ENCODE measurements at places on chromosomes 11 and 22.

DNA sequence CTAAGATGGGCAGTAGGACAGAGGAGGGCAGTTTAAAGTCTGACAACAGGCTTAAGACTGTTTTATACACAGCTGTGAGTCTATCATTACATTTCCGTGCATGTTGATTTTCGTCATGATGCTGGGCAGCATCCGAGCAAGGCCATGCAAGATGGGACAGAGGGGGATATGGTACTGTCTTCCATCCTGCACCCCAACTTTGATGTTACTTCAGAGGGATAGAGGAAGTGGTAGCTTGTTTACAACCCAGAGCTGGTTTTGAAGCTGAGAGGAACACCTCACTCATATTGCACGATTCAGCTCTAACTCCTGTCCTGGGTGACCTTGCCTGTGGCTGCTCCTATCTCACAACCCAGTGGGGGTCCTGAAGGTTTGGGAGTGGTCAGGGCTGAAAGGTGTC is 3.0 kb upstream of the SORL1 start:
- DNase-seq = no peak

DNA sequence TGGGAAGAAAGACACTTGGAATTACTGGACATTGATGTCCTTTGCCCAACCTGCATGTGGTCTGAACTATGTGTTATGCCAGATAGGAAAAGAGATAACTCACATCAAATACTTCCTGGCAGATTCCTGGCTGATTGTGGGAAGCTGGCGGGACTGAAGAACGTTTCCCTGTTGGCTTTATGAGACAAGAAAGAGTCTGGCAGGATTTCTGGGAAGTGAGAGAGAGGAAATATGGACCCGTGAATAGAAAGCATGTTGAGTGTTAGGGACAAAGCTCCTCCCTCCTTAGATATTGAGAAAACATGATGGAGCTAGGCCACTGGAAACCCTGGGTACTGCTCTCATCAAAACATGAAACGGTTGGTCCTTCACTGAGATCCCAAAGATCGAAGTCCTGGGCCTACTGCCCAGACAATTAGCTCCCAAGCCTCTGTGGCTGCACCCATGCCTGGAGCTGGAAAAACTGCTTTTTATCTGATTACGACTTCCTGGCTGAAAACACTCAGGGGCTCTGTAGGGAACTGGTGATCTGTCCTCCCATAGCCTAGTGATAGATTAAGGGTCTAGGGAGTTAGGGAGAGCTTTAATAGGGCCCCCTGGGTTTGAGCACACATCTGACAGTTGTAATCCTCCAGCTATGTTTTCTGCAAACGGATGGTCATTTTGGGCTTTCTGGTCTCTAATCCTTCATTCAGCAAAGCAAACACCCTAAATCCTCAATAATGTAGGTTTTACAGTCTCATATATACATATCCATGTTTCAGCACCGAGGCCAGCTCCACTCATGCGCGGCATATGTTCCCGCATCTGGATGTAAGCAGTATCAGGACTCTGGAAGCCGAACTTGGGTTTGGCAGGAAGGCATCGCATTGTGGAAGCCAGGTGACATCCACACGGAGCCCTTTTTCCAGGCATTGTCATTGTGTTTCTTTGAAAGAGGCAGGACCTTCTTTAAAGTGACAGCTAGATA is 6.1 kb upstream of the B3GAT1 start:
- DNase-seq = no peak

DNA sequence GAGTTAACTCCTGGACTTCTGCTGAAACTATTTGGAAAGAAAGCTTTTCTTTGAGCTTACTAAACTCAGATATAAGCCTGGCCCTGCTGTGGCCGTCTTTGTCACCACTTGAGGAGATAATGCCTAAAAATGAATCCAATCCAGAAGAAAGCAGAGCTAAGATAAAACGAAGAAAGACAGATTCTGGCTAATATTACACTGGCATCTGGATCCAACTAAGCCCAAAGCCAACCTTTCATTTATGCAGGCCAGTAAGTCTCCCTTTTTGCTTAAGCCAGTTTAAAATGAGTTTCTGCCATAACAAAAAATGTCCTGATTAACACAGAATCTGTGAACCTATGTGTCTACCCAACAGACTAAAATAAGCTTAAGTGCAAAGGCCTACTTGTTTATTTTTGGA is 34.5 kb downstream of the PIK3C2A start:
- no peak for DNase-seq

GRCh38 chr11:26028393-26028911 is 303.5 kb upstream of the ANO3 start:
- no peak for DNase-seq

- no peak for DNase-seq
These were observed 475 bp downstream of the MAPK12 start for GRCh38 chr22:50260801-50261614.

DNA sequence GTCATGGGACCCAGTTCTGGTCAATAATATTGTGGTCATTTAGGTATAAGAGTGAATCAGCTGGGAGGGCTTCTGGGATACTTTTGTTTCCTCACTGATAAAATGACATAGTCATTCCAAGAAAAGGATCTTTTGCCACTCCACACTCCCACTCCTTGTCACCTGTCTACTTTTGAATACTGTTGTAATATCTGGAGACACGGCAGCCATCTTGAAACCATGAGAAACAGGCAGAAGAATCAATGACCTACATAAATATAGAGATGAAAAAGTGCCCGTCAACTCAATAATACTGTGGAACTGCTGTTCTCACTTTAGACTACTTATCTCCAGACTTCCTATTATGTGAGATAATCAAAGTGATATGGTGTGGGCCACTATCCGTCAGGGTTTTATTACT is 154.2 kb downstream of the CCDC34 start:
- no peak for DNase-seq

DNA sequence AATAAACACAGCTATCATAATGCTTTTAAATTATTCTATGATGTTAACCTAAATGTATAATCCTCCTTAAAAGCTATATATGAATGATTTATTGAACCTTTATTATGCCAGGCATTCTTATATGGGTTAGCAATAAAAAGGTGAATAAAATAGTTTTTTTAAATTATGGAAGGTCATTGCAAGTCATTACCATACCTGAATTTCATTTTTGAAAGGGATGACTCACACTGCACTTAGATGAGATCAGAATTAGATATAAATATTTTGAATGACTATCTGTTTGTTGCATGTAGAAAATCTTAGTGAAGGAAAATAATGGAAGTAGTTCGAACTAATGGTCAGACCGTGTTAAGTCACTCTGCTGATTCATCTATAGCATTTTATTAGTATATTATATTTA is 822.3 kb downstream of the LUZP2 start:
- DNase-seq = no peak

GRCh38 chr11:69512136-69512535 is 30.7 kb downstream of the LINC01488 start:
- no peak for DNase-seq

DNA sequence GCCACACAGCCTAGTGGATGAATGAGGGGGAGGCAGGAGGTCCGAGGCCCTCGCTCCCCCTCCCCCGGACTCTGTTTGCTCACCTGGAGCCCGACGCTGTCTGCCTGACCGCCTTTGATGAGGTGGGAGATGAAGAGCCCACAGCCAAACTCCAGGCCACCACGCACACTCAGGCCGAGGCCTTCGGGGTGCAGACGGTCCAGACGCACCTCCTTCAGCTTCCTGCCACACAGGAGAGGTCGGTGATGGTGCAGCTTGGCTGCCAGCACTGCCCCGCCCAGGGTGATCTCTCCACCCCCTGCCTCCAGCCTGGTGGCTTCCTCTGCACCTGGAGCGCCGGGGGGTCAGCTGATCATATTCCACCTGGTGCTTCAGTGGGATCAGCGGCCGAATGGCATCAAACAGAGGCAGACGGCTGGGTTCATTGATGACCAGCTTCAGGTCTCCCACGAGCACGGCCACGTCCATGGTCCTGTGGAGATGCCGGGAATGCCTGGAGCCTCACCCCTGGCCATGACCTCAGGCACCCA is 13.1 kb downstream of the USH1C start:
- DNase-seq = no peak

DNA sequence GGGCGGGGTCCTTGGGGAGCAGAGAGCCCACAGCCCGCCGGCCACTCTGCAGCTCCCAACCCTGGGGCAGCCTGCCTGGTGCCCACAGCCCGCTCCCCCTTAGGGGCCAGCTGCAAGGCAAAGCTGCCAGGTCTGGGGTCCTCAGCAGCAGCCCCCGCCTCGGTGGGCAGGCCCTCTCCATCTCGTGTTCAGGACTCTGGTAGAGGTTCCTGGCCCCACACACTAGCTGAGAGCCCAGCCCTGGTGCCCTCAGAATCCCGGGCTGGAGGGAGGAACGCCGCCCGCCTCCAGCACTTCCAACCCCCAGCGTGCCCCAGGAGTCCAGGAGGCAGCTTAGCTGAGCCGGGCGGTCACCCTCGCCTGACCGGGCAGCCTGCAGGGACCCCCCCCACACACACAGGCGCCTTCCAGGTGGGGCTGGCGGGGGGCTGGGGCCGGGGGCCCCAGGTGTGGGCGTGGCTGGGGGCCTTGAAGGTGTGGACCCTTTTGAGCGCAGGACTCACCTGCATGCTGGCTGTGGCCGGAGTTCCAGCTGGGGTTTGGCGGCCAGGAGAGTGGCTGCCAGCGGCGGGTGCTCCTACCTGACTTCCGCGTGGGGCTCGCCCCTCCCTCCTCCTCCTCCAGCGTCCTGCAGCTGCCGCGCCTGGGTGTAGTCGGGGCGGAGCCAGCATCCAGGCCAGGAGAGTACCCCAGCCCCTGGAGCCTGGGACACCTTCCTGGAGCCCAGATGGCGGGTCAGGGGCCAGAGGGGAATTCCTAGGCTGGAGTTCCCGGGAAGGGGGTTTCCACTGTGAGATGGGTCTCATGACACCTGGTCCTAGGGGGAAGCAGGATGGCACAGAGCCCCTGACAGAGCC is at the start of gene ANO9:
TSS of gene ANO9 (minus strand) at position 594 of the 857 bp plus-strand sequence. CDS start at position 509, 85 bp downstream.
- no peak for DNase-seq

DNA sequence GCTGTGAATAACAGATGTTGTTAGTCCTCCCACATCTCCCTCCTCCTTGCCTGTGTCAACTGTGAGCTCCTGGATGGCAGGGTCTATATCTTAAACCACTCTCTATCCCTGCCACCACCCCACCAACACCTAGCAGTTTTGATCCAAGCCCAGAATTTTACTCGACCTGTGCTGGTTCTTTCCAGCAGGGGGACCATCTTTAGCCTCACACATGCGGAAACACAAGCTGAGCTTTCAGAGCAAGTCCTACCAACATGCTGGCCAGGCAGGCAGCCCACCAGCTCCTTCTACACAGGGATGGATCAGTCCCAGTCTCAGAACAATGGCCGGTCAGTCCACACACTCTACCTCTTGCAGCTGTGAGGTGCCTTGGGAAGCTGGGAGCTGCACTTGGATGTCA is 231.5 kb downstream of the NXPE2 start:
- DNase-seq = no peak

DNA sequence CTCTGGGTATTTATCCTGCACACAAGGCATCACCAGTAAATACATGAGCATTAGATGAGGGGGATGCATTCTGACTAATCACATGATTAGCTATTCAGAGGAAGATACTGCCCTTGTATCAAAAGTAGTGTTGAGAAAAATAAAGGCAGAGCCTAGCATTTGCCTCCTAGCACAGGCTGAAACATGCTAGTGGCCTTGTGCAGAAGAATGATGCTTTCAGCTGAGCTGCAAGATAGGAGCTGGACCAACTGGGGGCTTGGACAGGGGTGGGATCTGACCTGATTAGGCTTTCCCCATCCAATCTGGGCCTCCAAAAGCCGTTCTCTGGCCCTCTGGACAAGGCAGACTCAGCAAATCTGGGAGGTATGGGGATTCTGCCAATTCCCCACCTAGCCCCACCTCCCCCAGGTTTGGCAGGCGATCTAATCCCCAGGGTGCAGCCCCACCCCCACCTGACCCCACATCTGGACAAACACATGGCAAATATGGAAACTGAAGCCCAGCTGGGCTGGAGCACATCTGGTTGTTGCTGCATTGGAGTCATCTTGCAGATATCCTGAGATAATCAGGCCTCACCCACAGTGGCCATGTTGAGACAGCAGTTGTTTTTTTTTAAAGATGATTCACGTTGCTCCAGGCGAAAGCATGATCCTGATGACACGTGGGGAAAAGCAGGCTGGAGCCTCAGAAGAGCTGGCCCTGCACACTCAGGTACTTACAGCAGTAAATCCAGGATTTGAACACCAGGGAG is 4.4 kb upstream of the MISFA start:
- DNase-seq = no peak

DNA sequence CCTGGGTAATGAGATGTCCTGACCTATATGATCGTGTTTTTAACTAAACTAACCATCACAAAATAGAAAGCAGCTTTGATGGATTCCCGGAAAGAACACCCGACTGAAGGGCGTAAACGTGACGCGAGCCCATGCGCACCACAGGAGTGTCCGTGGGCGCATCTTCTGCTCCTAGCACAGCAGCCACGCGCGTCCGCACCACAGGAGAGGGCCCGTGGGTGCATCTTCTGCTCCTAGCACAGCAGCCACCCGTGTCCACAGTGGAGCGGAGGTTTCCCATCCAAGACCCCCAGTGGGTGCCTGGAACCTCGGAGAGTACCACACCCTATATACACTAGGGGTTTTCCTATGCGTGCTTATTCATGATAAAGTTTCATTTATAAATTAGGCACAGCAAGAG is 36.1 kb upstream of the NRIP3 start:
- no peak for DNase-seq

GRCh38 chr22:50319503-50319951 is 7.3 kb downstream of the DENND6B start:
- DNase-seq = no peak

- DNase-seq = no peak
These were observed 10.5 kb upstream of the CHRM1 start for GRCh38 chr11:62931499-62932278.

DNA sequence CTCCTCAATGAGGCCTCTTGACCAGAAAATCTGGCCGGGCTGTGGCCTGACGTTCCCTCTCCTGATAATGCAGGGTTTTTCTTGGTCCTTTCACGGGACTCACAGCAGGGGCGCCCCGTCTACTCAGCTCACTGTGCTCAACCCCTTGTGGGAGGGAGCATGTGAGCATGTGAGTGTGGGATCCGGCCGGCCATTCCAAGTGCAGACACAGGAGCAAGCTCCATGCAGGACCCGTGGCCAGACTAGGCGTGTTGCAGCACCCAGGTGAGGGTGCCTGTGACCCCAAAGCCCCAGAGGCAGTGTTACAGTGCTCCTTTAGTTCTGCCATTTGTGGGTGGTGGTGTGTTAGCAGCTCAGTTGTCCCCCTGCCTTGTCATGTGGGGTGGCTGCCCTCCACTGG is 18.0 kb downstream of the DHCR7 start:
- DNase-seq = no peak

GRCh38 chr11:14094481-14095037 is 132.0 kb downstream of the SPON1 start:
- DNase-seq = no peak

GRCh38 chr22:27309697-27310096 is 491.9 kb downstream of the MN1 start:
- no peak for DNase-seq

DNA sequence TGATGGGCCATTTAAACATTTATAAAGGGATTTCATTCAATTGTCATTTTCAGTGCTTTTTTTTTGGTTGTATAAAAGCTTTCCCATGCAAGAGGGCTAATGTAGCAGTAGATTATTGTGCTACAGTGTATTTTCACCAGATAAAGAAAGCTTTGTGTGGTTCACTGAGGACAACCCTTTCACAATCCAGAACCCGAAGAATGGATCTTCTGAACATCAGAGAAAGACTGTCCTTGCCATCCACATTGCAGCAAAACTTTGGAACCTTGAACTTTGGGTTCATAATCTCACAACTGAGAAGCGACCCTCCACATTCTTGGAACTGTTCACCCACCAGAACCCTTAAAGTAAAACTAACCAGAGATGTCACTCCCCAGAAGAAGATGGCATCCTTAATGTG is 9.3 kb downstream of the APOBEC3H start:
- DNase-seq = no peak
